ENCODE measurements at places on chromosomes 1 and 21. TPM values are rescaled to one million over a fixed set of nuclear protein-coding genes. Genes with fewer than 3 reads are reported as not detected.

DNA sequence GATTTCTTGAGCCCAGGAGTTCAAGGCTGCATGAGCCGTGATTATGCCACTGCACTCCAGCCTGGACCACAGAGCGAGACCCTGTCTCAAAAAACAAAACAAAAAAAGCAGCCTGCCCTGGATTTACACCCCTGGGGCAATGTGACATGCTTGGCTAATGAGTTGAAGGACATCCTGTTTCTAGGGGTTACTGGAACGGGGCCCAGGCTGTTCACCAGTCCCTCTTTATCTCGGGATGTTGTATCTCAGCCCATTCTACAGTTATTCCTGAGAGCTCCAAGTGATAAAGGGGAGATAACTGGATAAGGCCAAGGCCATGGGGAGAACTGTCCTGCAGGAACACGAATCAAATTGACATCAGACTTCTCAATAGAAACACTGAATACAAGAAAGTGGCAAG, 21.7 kb upstream of the S100A2 start:
- DNase-seq, result no peak

- no peak for DNase-seq
Measured at GRCh38 chr1:55155522-55155921, 59.6 kb downstream of the USP24 start.

C1orf226 gene
- 5.5 TPM for total RNA-seq

KMO gene
- total RNA-seq, result 2.1 TPM

UBE2U gene
- not detected for total RNA-seq

DNA sequence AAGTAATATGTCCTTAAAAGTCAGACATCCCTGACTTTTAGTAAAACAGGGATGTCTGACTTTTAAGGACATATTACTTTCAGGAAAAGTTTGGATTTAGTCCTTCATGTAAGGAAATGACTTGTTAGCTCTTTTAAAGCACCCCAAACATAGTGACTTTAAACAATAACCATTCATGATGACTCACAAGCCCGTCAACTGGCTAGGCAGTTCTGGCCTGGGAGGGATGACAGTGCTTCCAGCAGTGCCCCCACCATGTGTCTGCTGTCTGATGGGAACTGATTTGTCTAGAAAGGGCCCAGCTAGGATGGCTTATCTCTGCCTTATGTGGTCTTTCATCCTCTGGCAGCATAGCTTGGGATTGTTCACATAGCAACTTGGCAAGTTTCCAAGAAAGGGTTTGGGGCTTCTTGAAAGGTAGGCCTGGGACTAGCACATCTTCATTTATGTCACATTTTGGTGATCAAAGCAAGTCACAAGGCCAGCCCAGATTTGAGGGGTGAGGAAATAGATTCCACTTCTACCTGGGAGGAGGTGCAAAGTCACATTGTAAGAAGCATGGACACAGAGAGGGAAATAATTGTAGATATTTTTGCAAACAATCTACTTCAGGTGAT, 143.5 kb downstream of the C1orf94 start:
- no peak for DNase-seq

VAV3 gene
- 7.2 TPM for total RNA-seq

GRCh38 chr1:15460708-15461095, 4.2 kb downstream of the CELA2A start:
- no peak for DNase-seq

DNA sequence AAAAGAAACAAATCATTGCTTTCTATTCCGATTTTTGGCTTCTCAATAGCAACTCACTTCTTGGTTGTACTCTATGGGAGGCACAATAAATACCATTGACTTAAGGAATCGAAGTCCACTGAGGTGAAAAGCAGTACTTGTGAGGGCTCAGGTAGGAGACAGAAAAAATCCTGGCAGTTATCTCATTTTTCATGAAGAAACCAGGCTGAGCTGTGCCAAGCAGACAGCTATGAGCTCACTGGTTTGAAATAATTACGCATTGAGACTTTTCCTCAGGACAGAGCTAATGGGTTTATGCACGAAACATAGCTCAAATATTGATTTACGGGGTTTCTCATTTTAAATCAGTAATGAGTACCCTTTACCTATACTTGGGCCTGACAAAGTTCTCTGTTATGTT, 18.5 kb downstream of the COLGALT2 start:
- DNase-seq, result no peak

TCHH gene
- total RNA-seq, result 0.16 TPM

SPRR4 gene
- total RNA-seq, result not detected

- peak; percentile 26 for DNase-seq
Measured at GRCh38 chr1:9737671-9738070, 86.1 kb downstream of the CLSTN1 start.

DNA sequence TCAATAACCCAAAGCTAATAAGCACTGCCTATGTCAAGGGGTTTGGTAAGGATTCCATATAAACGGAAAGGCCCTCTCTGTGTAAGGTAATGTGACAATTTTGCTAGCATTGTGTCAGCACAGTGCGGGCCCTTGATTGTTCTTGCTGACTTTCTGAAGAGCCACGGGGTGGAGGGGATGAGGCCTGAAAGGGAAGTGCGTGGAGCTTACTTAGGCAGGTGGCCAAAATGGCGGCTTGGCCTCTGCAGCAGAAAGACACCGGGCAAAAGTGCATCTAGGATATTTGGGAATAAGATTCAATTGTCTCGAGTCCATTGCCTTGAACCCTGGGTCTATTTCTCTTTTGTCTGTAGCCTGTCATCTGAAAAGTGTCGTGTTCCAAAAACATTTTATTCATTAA, 114.3 kb downstream of the TGFB2 start:
- DNase-seq, result peak; percentile 79

- no peak for DNase-seq
Measured at GRCh38 chr1:159441360-159441759, 1.8 kb downstream of the OR10J1 start.

DNA sequence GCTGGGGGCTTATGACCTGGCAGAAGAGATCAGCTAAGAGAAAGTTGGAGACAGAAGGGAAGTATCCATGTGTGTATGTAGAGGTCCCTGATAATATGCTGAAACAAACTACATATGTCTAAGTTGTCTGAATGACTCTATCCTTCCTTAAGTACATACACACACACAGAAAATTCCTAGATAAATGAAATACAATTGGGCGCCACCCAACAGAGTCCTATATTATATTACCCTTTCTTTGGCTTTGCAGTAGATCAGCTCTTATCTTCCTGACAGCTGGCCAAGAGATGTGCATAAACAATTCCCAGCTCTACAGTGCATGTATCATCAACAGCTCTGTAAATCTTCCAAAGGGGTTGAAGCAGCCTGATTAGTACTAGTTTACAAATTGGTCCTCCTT, 40.1 kb downstream of the SORT1 start:
- no peak for DNase-seq

SAMD13 gene
- 1.7 TPM for total RNA-seq

Measured in aorta (tissue), 5 donors.